ENCODE measurements at places on chromosomes 16 and 17. TPM values are rescaled to one million over a fixed set of nuclear protein-coding genes. Genes with fewer than 3 reads are reported as not detected.

SLFN14 gene
- polyA plus RNA-seq = 0.13 TPM

ENGASE gene
- 1.6 TPM for polyA plus RNA-seq

ALOX12 gene
- polyA plus RNA-seq = 0.31 TPM

RNF112 gene
- polyA plus RNA-seq = not detected

TP53TG3F gene
- not detected for polyA plus RNA-seq

NPIPA5 gene
- 0.29 TPM for polyA plus RNA-seq

NDEL1 gene
- 47.8 TPM for polyA plus RNA-seq

HOXB2 gene
- 16.4 TPM for polyA plus RNA-seq

KCNAB3 gene
- not detected for polyA plus RNA-seq

SKAP1 gene
- polyA plus RNA-seq = 237 TPM

EPOP gene
- 0.10 TPM for polyA plus RNA-seq

TBX4 gene
- not detected for polyA plus RNA-seq

DRC3 gene
- 0.91 TPM for polyA plus RNA-seq

AURKB gene
- not detected for polyA plus RNA-seq

GRAP gene
- polyA plus RNA-seq = 73.1 TPM

ABCC6 gene
- 0.08 TPM for polyA plus RNA-seq

SECTM1 gene
- polyA plus RNA-seq = not detected

TVP23A gene
- polyA plus RNA-seq = not detected

CA5A gene
- not detected for polyA plus RNA-seq

LITAFD gene
- not detected for polyA plus RNA-seq

CACNG5 gene
- not detected for polyA plus RNA-seq

RGS9 gene
- 0.25 TPM for polyA plus RNA-seq

CRYM gene
- not detected for polyA plus RNA-seq

SNAI3 gene
- 6.1 TPM for polyA plus RNA-seq

KRTAP4-5 gene
- not detected for polyA plus RNA-seq

CCL14 gene
- not detected for polyA plus RNA-seq

EMP2 gene
- polyA plus RNA-seq = not detected

CCL17 gene
- not detected for polyA plus RNA-seq

TLCD2 gene
- not detected for polyA plus RNA-seq

CCL5 gene
- 1,286 TPM for polyA plus RNA-seq

PCGF2 gene
- not detected for polyA plus RNA-seq

ARL17A gene
- 6.4 TPM for polyA plus RNA-seq

TBC1D26 gene
- not detected for polyA plus RNA-seq

BRICD5 gene
- polyA plus RNA-seq = 0.23 TPM

ZNF668 gene
- polyA plus RNA-seq = 7.5 TPM

SEC14L5 gene
- not detected for polyA plus RNA-seq

SRCAP gene
- 31.3 TPM for polyA plus RNA-seq

KRT33B gene
- not detected for polyA plus RNA-seq

PALB2 gene
- 3.4 TPM for polyA plus RNA-seq

FBXO39 gene
- 0.15 TPM for polyA plus RNA-seq

SOCS7 gene
- polyA plus RNA-seq = 0.66 TPM

STX1B gene
- not detected for polyA plus RNA-seq

LPO gene
- not detected for polyA plus RNA-seq
